Mucosa of gallbladder (tissue), 1 donor: ENCODE measurements at places on chromosomes 1 and 21.
A peak's percentile ranks its signal among the peaks of the same experiment; 100 is the strongest.

DNA sequence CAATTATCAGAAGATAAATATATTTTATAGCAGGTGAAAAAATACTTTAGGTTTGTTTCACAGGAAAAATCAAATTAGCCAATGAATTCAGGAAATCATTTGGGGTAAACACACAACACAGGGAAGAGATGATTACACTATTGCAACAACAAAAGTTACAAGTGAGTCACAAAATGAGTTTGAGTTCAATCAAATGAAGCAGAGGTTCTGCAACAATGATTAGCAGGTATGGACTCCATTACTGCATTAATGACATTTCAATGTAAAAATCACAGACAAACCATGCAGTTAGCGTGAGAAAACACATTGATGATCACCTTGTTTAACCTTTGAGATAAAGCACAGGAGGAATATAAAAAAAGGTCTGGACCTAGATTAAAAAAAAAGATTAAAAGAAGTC, 9.7 kb downstream of the ADGRL4 start:
- DNase-seq: no peak

DNA sequence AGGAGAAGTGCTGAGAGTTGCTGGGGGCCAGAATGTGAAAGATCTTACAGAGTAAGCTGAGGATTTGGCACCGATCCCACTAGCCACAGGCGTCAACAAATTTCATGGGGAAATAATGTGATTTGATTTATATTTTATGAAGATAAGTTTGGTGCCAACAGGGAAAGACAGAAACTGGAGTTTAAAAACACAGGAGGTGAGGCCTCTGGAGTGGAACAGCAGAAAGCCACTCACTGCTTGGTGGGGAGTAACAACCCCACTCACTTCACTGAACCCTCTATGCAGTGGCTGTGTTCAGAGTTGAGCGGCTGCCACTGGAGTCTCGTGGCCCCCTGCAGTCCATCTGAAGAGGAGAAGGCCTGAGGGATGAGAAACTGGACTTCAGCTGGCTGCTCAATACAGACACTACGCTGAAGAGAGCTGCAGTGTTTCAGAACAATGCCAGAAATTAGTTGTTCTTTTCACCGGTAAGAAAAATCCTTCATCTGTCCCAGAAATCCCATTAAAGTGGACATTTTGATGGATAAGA, 48.0 kb upstream of the RXRG start:
- DNase-seq: no peak

- no peak for DNase-seq
These were observed 49.7 kb downstream of the NMNAT2 start for GRCh38 chr1:183368213-183369108.

- DNase-seq: no peak
These were observed 2.4 kb downstream of the GLMP start for GRCh38 chr1:156293098-156293434.

GRCh38 chr1:54997711-54997986, 1.1 kb upstream of the BSND start:
- DNase-seq: no peak

DNA sequence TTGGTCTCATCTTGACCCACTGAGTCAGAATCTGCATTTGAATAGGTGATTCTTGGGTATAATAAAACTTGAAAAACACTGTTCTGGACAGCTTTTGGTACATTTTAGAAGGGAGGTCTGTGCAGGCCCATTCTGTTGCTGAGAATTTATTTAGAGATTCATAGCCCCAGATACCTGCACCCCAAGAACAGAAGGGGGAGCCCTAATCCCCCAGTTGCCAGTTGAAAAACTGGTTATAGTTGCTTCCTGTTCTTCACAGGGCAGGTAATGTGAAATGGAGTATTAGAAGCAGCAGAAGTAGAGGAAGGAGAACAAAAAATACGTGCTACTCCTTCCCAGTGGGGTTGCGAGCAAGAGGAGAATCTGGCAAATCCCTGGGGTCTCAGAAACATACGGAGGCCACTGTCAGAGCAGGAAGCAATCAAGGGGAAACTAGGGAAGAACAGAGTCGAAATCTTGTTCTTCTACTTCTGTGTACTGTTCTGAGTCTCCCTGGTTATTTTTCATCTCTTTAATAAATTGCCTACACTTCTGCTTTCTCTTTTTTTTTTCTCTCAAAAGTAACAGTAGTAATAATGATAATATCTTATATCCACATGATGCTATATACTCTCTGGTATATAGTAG, 4.6 kb upstream of the CLCA2 start:
- no peak for DNase-seq

GRCh38 chr1:155437405-155437804, 116.7 kb downstream of the RUSC1 start:
- no peak for DNase-seq

DNA sequence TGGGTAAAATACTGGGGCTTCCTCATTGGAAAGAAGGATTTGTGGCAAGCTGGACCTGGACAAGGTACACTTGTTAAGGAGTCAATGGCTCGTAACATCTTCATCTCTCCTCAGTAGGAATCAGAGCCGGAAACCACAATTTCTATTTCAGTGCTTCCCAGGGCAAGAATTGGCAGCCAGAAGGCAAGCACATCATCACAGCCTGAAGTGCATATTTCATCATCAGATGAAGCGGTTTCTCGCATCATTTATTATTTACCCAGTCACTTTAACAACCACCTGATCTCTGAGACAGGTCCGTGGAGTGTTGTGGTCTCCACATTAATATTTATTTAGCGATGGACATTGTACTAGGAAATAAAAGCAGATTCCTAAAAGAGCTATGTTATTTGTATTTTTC, 55.0 kb downstream of the KCNJ15 start:
- no peak for DNase-seq

- DNase-seq: no peak
These were observed 4.5 kb downstream of the CHML start for GRCh38 chr1:241635556-241636152.

- no peak for DNase-seq
These were observed 12.7 kb upstream of the ERVH48-1 start for GRCh38 chr21:42937960-42938605.

GRCh38 chr1:189350983-189351616, 1126.6 kb downstream of the BRINP3 start:
- DNase-seq: no peak

GRCh38 chr1:16139473-16139962, 16.4 kb downstream of the EPHA2 start:
- DNase-seq: no peak

DNA sequence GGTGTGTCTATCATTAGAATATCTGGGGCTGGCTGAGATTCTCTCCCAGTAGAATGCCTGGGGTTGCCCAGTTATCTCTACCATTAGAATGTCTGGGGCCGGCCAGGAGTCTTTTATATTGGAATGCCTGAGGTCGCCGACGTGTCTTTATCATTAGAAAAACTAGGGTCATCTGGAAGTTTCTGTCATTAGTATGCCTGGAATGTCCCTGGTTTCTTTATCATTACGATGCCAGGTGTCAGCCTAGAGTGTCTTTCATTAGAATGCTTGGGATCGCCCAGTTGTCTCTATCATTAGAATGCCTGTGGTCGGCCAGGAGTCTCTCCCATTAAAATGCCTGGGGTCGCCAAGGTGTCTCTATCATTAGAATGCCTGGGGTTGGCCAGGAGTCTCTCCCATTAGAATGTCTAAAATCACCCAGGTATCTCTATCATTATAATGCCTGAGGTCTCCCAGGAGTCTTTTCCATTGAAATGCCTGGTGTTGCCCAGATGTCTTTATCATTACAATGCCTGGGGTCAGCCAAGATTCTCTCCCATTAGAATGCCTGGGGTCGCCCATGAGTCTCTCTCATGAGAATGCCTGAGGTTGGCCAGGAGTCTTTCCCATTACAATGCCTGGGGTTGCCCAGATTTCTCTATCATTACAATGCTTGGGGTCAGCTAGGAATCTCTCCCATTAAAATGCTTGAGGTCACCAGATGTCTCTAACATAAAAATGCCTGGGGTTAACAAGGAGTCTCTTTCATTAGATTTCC, 53.2 kb downstream of the RNF187 start:
- DNase-seq: no peak

- no peak for DNase-seq
These were observed 11.2 kb downstream of the PADI1 start for GRCh38 chr1:17216078-17216477.

DNA sequence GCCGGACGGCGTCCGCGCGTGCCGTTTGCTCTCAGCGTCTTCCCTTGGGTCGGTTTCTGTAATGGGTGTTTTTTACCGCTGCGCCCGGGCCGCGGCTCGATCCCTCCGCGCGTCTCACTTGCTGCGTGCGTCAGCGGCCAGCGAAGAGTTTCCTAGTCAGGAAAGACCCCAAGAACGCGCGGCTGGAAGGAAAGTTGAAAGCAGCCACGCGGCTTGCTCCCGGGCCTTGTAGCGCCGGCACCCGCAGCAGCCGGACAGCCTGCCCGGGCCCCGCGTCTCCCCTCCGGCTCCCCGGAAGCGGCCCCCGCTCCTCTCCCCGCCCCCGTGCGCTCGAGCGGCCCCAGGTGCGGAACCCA, 159.8 kb downstream of the RUNX1 start:
- DNase-seq: peak; percentile 44

DNA sequence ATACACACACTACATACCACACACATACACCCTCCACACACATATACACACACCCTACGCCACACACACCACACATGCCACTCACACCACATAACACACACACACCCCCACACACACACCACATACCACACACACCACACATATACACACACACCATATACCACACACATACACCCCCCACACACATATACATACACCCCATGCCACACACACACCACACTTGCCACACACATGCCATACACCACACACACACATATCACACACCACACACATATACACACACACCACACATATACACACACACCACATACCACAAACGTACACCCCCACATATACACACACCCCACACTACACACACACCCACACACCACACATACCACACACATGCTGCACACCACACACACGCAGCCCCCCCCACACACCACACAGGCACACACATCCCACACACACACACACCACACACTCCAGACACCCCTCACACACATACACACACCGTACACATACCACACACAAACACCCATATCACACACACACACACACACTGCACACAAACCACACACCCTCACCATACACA, 76.7 kb upstream of the TMPRSS2 start:
- no peak for DNase-seq

DNA sequence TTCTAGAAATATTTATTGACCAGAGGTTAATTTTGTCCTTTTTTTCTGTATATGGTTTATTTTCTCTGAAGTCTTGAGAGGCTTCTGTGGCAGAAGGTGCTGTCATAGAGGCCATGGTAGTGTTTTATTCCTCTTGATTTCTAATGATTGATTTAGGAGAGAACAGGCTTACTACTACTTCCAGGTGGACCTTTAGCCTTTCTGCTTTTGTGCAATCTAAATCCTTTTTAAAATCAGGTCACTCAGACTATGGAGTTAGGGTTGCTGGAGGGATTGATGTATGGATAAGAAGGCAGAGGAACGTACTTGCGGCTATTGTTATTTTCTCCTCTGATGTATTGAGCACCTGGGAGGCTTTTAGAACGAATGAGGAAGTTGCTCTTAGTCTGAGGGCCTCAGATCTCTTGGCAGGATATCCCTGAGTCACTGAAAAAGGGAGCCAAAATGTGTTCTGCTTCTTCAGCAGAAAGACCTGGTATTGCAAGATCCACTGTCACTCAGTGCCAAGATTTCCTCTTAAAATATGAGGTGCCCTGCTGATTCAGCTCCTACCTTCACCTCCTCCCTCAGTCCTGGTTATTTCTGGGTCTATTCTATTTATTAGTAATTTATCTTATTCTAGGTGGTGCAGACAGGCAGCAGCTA, 277.4 kb downstream of the ZNF648 start:
- no peak for DNase-seq

DNA sequence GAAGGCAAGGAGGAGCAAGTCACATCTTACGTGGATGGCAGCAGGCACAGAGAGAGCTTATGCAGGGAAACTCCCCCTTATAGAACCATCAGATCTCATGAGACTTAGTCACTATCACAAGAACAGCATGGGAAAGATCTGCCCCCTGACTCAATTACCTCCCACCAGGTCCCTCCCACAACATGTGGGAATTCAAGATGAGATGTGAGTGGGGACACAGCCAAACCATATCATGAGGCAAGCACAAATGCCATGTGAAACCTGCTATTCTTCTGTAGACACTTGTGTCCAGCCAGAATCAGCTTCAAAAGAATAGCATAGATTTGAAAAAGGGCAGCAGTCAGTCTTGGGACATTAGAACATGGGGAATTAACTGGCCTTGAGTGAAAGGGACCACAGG, 32.2 kb upstream of the UBE2U start:
- DNase-seq: no peak

- DNase-seq: no peak
These were observed 3.9 kb upstream of the ITLN1 start for GRCh38 chr1:160888926-160889325.
